ENCODE measurements at places on chromosomes 1 and 21. TPM values are rescaled to one million over a fixed set of nuclear protein-coding genes. Genes with fewer than 3 reads are reported as not detected.

- DNase-seq: no peak
Measured at GRCh38 chr1:243267914-243268653, 12.2 kb downstream of the SDCCAG8 start.

GRCh38 chr1:17420391-17420918, 19.0 kb downstream of the RCC2 start:
- no peak for DNase-seq

DNA sequence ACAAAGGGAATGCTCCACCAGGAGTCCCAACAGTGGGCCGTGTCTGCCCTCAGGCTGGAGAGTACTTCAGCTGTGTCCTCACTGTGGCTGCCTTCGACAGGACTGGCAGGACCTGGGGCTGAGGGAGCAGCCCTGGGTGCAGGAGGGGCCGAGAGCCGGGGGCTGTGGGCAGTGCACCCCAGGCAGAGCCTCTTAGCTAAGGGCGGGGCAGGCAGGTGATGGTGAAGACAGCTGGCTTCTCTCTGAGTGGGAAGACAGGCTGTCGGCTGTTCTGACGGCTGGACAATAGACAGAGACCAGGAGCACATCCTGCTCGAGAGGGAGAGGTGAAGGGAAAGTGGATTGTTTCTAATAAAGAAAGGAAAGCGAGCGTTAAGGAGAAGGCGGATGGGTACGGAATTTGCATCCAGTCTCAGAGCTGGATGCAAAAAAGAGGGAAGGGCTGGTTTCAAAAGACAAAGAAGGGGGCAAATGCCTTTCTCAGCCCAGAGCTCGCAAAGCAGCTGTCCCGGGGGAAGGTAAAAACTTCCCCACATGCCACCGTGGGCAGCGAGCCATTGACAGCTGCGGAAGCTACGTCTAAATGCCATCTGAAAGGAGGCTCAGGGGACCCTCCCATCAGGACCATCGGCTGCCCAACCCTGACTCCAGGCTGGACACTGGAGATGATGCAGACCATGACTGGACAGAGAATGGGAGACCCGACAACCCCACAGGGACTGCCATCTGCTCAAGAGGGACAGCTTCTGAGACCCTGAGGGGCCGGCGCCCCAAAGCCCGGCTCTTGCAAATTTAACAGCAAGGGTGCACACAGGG, 92.0 kb downstream of the STUM start:
- no peak for DNase-seq

DNA sequence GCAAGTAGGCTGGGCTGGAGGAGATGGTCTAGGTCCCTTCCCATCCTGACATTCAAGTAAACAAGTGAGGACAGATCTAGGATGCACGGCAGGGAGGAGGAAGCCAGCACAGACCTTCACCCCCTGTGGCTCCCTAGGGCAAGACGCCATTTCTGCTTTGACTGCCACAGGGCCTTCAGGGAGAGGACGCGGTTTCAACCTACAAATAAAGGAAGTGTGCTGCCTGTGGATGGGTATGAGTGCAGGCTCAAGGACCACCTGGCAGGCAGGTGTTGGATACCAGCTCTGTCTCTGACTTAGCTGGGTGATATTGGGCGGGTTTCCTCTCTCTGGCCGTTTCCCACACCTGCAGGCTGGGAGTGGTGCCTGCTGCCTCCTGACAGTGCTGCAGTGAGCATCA, 16.2 kb downstream of the SLC2A1 start:
- DNase-seq: no peak

GRCh38 chr1:172973424-172973823, 77.3 kb downstream of the TNFSF18 start:
- no peak for DNase-seq

DNA sequence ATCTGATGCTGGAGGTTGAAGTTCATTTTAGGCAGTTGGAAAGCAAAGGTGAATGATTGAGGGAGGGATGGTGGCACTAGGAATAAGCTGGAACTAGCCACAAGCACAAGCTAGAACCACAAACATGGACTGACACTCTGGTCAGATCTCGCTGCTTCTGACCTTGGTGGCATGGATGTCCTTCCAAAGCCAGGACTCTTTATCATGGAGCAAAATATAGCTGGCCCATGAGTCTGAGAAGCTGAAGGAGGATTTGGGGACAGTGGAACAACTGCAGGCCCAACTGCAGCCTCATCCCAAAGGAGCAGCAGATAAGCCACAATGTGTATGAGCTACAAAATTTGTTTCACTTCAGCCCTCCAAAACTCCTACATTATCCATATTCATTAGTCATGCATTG, 35.5 kb downstream of the SRSF11 start:
- no peak for DNase-seq

- no peak for DNase-seq
Measured at GRCh38 chr1:88433556-88433955, 250.5 kb upstream of the PKN2 start.

- DNase-seq: no peak
Measured at GRCh38 chr1:66540434-66541032, 6.6 kb downstream of the SGIP1 start.

DNA sequence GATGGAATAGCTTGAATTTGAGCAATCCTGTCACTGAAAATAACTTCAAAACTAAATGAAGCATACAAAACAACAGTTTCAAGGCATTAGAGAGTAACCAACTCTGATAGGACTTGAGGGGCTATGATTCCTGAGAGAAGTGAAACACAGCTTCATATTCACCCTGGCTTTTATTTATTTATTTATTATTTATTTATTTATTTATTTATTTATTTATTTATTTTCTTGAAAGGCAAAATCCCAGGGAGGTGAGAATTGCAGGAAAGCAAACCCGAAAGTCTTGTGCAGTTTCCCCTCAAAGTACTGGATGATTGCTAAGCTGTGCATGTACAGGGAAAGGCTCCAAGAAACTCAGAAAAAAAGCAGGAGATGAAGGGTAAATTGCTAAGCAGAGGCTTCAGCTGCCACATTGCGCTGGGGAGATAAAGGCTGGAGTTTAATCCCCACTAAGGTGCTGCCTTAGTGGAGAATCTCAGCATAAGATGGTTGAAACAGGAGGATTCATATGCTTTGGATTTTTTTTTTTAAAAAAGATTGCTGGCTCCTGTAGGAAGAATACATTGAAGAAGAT, 72.9 kb upstream of the COL24A1 start:
- DNase-seq: no peak

DNA sequence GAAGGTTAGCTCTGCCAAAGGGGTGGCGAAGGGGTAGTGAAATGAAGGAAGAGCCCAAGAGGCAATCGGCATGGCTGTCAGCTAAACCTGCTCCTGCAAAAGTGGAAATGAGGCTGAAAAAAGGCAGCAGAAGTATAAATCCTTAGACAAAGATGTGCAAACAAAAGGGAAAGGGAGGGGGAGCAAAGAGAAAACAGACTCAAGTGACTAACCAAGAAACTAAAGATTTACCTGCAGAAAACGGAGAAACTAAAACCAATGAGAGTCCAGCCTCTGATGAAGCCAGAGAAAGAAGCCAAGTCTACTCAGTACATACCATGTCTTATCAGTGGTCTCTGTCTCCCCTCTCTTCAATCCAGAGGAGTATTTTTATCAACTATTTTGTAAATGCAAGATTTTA, 25.4 kb downstream of the SCAF4 start:
- no peak for DNase-seq

DNA sequence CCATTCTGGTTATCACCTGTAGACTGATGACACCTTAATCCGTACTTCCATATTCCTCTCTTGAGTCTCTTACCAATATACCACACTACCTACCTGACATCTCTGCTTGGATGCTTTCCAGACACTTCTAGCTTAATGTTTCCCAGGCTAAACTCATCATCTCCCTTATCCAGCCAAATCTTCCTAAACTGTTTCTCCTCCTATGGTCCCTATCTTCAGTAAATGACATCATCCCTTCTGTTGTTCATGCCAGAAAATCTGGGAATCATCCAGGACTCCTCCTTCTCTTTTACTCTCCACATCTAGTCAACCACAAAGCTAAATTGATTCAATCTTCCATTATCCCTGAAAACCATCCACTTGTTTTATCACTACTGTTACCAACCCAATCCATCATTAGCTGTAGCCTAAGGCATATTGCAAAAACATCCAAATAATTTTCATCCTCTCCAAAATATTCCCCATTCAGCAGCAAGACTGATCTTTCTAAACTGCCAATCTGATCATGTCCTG, 464.1 kb upstream of the BEND5 start:
- no peak for DNase-seq

- DNase-seq: peak; percentile 61
Measured at GRCh38 chr1:230268371-230269170, 157.6 kb downstream of the PGBD5 start.

GRCh38 chr1:116003823-116004222, 27.5 kb downstream of the SLC22A15 start:
- DNase-seq: no peak

DNA sequence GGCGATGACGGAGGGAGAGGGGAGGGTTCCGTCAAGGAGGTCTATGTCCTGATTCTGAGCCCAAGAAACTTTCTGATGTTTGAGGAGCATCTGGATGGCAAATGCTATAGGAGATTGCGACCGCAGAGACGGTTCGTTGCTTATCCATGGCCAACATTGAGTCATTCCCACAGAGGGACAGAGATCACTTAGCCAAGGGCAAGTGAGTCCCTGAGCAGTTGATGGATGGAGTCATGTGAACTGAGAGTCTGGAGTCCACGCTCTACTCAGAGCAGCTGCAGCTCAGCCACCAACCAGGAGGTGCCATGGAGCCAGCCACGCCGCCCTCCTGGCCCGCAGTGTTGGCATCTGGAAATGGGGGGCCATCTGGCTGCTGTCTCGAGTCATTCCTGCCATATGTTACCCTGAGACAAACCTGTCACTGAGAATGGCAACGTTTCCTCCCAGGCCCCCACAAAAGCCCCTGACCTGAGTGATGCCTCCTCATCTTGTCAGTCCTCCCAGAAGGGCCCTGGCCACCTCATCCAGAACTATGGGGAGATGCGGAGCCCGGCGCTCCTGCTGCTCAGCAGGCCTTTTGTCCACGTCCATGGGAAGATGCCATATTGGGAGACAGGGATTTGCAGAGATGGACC, 58.6 kb downstream of the ATP5PO start:
- no peak for DNase-seq

- DNase-seq: peak; percentile 70
Measured at GRCh38 chr1:153122831-153123421, 9.6 kb upstream of the SPRR2F start.

GRCh38 chr1:91884459-91885212, 1.3 kb downstream of the TGFBR3 start:
- no peak for DNase-seq

- DNase-seq: no peak
Measured at GRCh38 chr1:109383854-109384253, 13.9 kb downstream of the SORT1 start.

DNA sequence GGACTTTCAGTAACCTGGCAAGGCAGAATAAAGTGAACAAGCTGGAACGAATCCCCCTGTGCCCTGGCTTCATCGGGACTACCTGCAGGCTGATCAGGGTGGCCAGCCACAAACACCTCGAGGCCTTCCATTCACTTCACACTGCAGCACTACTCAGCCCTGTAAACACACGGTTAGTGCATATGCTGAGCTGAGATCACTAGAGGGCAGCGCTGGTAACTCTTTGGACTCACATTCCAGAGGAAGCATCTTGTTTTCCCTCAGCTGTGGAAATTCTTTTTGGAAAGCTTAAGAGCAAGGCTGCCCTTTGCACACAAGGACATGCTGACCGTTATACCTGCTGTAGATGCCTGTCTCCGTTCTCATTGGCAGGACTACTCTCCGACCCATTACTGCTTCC, 32.1 kb downstream of the PCSK9 start:
- DNase-seq: peak; percentile 40

DNA sequence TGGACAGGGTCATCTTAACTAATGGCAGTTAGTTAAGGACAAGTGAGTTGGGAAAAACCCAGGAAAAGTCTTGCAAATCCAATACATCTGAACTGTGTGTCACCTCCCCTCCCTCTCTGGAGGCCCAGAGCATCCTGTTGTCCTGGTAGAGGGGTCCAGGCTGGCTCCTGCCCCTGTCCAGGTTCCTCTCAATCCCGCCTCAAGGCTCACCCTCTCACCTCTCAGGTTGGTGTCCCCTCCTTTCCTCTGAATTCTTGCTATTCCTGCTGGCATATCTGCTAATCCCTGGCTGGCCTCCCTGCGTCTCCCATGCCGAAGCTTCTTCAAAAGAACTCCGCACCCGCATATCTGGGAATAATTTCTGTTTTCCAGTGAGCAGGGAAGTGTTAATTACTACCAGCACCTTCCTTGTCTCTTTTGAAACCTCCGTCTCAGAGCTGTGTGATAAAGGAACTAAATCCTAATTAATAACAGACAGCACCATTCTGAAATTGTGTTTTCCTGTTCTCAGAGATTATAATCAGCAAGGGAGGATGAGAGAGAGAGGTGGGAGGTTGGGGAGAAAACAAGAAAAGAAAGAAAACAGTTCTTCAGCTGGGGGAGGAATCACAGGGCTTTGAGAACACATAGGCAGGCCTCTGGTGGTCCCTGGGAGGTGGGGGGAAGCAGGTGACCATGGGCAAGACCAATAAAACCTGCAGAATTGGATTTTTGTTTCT, 568.0 kb downstream of the PTPRU start:
- no peak for DNase-seq

DNA sequence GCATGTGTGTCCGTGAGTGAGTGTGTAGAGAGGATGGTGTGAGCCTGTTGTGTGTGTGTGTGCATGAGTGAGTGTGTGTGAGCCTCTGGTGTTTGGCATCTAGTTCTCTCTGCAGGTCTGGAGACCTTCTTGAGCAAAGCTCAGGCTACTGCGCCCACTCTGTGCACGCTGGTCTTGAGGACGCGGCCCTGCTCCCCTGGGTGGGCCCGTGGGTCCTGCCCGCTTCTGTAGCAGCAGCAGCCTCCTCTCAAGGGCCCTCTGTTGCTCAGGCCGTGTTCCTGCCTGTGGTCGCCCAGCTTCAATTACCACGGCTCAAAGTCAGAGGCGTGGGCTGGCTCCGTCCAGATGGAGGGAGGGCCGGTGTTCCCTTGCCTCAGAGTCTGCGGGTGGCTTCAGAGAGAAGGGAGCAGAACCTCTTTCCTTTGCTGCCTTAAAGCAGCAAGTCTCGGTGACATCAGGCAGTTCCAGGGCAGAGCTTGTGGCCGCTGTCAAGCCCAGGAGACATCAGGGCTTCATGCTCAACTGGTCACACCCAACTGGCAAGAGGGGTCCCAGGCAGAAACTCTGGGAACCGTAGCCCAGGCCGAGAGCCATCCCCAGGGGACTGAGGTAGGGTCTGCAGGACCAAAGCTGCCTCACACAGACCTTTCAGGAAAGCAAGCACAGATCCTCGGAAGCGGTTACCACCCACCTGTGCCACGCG, 270.6 kb upstream of the VAMP3 start:
- no peak for DNase-seq

- no peak for DNase-seq
Measured at GRCh38 chr1:156914440-156914856, 6.0 kb upstream of the LRRC71 start.

SYT11 gene
- 21.7 TPM for polyA plus RNA-seq

AQP10 gene
- 0.13 TPM for polyA plus RNA-seq

PTBP2 gene
- 65.3 TPM for polyA plus RNA-seq

ANKRD65 gene
- polyA plus RNA-seq: 8.5 TPM

S100A7 gene
- 0.43 TPM for polyA plus RNA-seq

SYTL1 gene
- 7.6 TPM for polyA plus RNA-seq

MCOLN3 gene
- 23.1 TPM for polyA plus RNA-seq

SELENBP1 gene
- 50.4 TPM for polyA plus RNA-seq

OR14K1 gene
- polyA plus RNA-seq: not detected

HSF2BP gene
- 3.0 TPM for polyA plus RNA-seq

CELA2A gene
- polyA plus RNA-seq: 0.70 TPM

POFUT2 gene
- 39.3 TPM for polyA plus RNA-seq

Data from left kidney (tissue), 8 donors.